Stimulated activated CD8-positive, alpha-beta memory T cell treated with anti-CD3 and anti-CD28 coated beads, Interleukin-7, amount 100 ng/mL, for 24 hours (primary cell): ENCODE measurements at places on chromosomes 5 and 9.

- DNase-seq = no peak
These were observed 10.4 kb downstream of the PANK3 start for GRCh38 chr5:168568738-168569137.

- DNase-seq = no peak
These were observed 34.4 kb upstream of the SLC6A3 start for GRCh38 chr5:1479581-1480188.

DNA sequence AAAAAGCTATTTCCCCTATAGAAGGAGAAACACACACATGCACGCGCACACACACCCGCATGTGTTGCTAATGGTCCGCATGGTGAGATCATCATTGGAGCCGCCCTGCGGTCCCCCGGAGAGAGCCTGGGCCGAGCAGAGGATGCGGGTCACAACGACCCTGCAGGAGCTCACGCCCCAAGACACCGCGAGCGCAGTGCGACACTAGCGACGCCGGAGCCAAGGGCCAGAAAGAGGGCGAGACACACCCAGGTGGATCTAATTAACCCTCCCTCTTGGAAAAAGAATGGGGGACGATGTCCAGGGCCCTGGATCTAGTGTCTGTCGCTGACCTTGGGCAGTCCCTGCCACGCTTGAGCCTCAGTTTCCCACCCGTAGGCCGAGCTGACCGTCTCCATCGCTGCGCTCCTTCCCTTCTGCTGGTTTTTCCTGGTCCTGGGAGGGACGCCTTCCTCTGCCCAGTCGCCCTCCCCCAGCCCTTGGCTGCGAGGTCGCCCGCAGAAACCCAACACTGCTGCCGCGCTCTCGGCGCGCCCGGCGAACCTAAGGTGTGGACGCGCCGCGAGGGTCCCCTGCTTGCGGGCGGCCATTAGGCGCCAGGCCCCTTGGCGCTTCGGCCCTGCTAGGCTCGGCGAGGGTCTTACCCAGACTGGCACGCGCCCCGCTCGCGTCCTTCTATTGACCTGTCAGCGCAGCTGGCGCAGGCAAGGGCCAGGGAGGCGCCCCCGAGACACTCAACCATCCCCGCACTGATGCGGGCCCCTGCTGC lies 47.5 kb upstream of the RNF20 start:
- DNase-seq = no peak

DNA sequence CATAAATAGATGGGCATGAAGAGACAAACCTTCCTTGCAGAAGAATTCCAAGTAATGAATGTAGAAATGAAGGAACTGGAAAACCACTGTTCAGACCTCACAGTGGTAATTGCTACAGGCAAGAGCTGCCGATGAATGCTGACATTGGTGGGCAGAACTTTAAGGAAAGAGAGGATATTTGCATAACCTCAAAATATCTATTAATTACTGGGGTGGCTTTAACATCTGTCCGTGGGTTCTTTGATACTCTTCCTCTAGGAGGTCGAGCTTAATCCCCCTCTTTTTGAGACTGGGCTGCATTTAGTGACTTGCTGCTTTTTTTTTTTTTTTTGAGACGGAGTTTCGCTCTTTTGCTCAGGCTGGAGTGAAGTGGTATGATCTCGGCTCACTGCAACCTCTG lies 34.7 kb downstream of the LAMC3 start:
- no peak for DNase-seq
